ENCODE measurements at places on chromosomes 5 and 9.

- DNase-seq, result no peak
Measured at GRCh38 chr5:146461319-146461718, 14.2 kb downstream of the TCERG1 start.

DNA sequence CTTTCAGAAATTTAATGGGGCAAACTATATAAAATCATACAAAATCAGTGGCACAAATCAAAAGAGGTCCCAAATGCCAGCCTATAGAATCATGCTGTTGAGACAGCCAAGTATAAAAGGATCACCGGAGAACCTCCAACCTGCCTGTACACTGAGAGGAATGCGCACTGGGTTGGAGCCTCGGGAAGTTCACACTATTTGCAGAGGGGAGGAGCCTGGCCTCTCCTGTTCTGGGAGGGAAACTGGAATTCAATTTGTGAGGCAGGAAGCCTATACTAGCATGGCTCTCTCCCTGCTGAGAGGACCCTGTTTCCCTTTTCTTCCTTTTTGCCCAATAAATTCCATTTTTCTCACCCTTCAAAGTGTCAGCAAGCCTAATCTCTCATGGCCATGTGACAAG is 406.0 kb downstream of the HINT1 start:
- DNase-seq, result no peak

- DNase-seq, result no peak
Measured at GRCh38 chr9:91879231-91879630, 70.8 kb downstream of the ROR2 start.

DNA sequence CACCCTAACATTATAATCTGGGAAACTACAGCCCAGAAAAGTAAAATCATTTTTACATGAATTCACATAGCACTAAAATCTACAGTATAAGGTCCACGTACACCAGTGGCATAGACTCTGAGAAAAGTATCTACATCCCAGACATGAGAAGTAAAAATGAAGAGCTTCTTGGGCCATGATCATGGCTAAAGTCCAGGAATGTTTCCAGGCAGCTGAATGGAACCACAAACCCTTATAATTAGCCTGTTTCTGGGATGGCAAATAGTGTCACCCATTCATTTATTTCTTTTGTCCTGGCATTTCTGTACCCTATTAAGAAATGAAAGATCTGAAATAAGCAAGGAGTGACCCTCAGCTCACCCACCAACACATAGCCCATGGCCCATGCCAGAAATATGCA is 217.9 kb downstream of the SPOCK1 start:
- DNase-seq, result no peak

- DNase-seq, result no peak
Measured at GRCh38 chr5:128334010-128334716, 203.9 kb downstream of the FBN2 start.
